ENCODE measurements at places on chromosomes 5 and 9.

GRCh38 chr5:172751761-172752510 lies 19.1 kb downstream of the DUSP1 start:
- no peak for DNase-seq

DNA sequence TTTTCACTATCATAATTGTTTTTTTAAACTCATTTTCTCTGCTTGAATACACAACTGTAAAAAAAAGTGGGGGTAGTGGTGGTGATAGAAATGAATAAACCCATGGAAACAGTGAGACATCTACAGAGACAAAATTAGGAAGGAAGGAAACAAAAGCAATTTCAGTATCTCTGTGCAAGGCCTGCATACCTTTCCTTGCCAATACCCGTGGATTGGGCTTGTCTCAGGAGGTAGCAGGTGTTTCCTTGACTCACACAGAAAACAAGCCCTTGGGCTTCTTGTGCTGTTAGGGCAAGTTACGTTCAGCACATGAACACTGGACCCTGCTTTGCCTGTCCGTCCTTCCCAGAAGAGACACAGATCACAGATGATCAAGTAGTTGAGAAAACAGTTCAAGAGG lies 372.2 kb downstream of the ZSWIM6 start:
- no peak for DNase-seq

- no peak for DNase-seq
These were observed 13.7 kb upstream of the KIF4B start for GRCh38 chr5:154999865-155000264.

- no peak for DNase-seq
These were observed 67.8 kb downstream of the PSD2 start for GRCh38 chr5:139863361-139863760.

GRCh38 chr5:76383126-76383832 lies 19.8 kb upstream of the IQGAP2 start:
- DNase-seq, result no peak

- no peak for DNase-seq
These were observed 168.4 kb upstream of the GDNF start for GRCh38 chr5:38008198-38008597.

DNA sequence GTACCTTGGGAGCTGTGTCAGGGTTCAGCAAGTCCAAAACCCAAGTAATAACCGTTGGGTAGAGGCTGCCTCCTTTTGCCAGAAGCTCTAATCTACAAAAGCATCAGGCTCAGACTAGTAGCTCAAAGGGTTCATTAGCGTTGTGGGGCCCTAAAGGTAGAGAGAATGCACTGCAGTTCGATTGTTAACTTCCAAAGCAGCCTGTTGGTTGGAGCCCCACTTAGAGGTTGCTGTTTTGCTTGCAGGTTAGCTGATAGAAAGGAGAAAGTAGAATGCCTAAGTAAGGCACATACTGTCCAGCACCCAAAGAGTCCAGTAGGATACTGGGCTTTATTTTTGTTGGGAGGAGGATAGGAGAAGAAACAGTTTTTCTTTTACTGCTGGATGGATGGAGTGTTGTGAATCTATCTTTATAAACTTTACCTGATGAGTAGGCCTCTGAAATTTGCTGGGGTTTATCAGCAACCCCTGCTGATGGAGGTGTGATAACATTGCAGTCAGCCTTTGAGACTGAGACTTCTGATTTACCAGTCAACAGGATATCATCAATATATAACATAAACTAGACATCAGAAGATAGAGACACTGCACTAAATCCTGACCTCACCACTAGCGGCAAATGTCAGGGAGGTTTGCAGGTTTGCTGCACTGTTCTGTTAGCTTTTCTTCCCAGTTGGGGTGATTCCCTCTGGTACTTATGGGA lies 34.8 kb downstream of the ZNF131 start:
- no peak for DNase-seq

DNA sequence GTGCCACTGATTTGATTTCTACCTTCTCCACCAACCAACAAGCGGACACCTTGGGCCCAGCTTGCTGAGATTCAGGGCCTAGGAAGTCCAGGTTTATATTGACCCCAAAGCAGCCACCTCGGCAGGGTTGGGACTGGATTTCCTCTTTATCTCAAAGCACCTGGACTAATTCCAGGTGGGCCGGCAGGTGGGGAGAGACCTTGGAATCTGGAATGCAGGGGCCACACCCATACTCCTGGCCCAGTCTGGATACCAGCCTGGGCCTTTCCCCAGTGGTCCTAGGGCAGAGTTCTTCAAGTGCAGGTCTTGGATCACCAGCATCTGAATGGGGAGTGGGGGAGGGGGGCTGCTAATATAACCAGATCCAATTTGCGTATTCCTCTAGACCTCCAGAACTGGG lies 93.1 kb downstream of the PCDH1 start:
- no peak for DNase-seq

DNA sequence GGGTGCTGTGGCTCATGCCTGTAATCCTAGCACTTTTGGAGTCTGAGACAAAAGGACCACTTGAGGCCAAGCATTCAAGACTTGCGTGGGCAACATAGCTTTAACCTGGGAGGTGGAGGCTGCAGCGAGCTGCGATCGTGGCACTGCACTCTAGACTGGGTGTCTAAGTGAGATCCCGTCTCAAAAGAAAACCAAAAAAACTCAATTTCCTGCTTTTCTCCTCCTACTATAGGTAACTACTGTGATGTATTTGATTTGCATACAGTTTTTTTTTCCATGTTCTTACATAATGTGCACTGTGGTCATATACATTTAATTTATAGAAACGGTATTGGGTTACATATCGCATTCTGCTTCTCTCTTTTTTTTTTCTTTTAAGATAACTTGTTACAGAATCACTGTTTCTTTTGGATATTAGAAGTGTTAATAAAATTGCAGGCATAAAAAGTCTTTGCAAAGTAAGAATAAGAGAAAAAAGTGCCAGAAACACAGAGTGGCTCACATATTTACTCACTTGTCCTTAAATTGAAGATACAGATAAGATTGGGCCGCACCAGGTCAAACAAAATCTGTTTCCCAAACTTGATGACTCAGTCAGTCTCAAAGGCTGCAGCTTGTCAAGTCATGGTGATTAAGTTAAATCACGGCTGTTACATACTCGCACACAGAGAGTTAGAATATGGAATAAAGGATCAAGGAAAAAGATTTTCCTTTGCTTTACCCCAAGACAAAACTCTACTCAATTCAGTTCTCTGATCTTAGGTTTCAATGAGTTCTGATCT lies 2.0 kb upstream of the PTGR1 start:
- no peak for DNase-seq
